CD4-positive, alpha-beta T cell treated with Interleukin-4 for 1 hour (primary cell): ENCODE measurements at places on chromosomes 12 and 14.

DNA sequence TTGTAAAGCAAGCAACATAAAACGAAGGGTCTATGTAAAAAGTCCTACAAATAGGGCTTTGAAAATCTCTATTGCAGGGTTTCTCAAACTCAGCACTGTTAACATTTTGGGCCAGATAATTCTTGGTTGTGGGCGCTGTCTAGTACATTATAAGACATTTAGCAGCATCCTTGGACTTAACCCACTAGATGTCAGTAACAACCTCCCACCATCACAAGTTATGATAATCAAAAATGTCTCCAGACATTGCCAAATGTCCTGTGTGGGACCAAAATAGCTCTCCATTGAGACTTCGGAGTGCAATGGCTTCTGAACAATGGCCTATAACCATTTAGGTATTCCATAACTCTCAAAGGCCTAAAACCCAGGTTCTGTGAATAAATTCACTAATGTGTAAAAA is 22.9 kb upstream of the DHRS7 start:
- no peak for DNase-seq

DNA sequence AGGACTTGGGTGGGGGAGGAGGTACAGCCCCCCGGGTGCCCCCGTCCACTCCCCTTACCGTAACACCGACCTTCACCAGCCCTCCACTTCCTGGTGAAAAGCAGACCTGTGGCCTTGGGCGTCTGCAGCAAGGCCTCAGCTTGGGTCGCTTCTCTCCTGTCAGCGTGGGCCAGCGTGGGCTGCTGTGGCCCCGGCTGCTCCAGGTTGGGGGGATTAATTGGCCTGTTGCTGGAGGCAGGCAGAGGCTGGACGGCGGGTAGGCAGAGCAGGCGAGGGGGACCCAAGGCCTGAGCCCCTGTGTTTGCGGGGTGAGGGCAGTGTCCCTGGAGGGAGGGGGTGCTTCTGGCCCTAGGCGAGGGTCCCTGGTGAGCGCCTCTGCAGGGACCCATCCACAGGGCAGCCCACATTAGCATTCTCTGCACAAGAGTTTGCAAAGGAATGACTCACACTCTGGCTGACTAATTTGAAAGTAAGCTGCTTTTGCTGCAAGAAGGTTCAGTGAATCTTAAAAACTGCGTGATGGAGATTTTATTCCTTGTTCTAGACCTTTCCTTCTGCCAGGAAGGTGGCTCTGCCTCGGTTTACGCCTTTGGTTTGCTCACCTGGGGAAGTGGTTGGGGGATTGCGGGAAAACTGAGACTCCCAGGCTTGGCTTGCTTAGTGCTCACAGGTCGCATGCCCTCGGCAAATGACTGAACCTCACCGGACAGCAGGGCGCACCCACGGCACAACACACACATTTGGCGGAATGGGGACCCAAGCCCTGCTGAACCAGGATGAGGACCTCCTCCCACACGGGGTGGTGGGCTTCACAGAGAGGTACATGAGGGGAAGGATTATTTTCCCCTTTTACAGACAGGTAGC is 37.9 kb upstream of the DLK1 start:
- DNase-seq: no peak

- DNase-seq: peak; percentile 76
These were observed 14.0 kb upstream of the RACGAP1 start for GRCh38 chr12:50039151-50039835.

- no peak for DNase-seq
These were observed 11.9 kb upstream of the PUS1 start for GRCh38 chr12:131917139-131917710.

DNA sequence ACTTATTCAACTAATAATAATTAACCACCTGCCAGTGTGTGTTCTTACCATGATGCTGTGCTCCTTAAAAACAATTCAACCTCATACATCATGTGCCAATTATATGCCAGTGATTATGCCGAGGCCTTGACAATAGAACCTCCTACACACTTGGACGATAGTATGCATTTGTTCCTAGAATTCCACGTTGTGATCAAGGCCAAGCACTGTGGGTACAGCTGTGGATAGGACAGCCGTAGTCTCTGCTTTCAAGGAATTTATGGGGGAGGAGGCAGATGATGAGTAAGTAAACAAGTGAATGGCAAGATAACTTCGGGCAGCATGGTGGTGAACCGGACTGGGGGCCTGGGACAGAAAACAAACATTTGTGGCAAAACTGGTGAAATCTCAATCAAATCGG is 18.0 kb upstream of the MYO1H start:
- DNase-seq: no peak

GRCh38 chr14:91841065-91841464 is 26.3 kb downstream of the TC2N start:
- DNase-seq: no peak

DNA sequence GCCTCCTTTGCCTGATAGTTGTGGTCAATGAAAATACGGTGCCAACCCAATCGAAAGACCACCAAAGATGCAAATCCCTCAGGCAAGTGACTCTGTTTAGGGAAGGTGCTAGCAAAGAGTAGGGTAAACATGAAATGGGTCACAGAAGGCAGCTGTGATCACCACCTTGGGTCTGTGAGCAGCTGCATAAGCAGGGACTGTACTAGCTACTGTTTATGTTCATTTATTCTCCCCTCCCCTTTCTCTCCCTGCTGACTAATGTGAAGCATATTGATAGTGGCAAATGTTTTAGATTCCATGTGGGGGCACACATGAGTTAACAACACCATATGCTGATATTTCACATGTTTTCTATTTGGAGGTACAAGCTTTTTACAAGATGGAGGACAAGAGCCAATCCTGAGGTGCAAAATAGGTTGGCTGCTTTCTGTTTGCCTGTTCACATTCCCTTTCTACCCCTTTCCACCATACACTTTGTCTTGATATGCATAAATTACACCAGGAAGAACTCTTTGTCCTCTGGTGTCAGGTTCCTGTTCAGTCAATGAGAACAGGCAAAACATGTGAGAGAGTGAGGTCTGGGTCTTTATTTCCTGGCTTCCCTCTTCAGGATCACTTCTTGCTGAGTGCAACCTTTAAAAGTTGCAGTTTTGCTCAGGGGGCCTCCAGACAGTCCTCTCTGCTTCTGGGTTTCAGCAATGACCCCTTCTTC is 71.1 kb downstream of the AVPR1A start:
- no peak for DNase-seq

DNA sequence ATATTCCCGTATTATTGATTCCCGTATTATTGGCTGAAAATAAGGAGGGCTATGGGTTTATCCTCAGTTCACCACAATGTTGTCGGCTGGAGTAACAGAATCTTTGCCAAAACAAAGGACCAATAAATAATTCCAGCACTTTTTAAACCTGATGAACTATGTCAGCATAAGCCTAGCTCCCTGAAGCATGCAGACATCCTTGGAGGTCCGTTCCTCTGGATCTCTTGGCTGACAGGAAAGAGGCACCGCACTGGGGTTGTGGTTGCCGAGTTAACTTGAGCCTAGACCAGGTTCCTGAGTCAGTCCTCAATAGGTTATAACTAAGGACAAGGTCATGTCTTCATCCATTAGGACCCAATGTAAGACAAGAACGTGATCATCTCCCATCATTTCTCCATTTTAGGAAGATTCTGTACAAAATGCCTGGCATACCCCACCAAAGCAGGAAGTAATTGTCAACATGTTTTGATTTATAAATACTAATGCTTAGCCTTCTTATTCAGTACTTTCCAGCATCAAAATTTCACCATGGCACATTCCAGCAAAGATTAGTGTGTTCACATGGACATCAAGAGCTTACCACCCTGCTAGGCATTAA is 36.6 kb downstream of the NID2 start:
- no peak for DNase-seq

- peak; percentile 14 for DNase-seq
These were observed 29.1 kb upstream of the SOS2 start for GRCh38 chr14:50260511-50260910.

- no peak for DNase-seq
These were observed 122.8 kb upstream of the SOX5 start for GRCh38 chr12:24072302-24072701.

DNA sequence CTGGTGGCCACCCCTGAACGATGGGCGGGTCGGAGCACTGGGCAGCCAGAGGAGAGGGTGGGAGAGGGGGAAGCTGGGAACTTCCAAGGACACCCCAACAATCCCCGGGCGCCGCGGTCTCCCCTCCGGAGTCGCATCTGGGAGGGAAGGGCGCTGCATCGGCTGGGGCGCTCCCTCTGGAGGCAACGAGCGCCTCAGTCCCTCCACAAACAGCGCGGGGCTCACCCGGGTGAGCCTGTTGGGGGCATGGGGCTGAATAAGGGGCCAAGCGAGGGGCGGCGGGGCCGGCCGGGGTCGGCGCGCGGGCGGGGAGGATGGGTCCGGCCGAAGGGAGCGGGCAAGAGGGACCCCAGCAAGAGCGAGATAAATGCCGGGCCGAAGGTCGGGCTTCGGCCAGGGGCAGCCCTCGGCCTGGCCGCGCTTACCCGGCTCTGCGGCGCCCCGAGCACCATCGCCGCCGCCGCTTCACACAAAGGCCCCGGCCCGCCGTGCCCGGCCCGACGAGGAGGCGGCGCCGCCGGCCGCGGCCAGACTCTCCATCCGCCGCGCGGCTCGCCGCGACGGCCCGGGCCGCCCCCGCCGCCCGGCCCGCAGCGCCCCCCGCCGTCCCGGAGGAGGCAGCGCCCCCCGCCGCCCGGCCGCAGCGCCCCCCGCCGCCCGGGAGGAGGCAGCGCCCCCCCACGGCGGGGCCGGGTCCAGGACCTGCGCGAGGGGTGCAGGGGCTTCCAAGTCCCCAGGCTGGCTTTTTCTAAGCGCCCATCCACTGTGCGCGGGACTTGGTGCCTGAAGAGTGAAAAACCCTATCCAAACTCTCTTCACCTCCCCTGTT is at the start of gene ZBTB39:
Gene ZBTB39, minus strand, starts transcription at position 567 of the 829 bp plus-strand sequence. CDS start 1,629 bp downstream, outside the sequence.
- DNase-seq: peak; percentile 69

GRCh38 chr14:83441801-83442200 is 1908.1 kb upstream of the SEL1L start:
- DNase-seq: no peak

GRCh38 chr12:23222801-23223200 is 597.8 kb downstream of the ETNK1 start:
- DNase-seq: no peak

- DNase-seq: no peak
These were observed 28.1 kb downstream of the ARF6 start for GRCh38 chr14:49920935-49921334.

DNA sequence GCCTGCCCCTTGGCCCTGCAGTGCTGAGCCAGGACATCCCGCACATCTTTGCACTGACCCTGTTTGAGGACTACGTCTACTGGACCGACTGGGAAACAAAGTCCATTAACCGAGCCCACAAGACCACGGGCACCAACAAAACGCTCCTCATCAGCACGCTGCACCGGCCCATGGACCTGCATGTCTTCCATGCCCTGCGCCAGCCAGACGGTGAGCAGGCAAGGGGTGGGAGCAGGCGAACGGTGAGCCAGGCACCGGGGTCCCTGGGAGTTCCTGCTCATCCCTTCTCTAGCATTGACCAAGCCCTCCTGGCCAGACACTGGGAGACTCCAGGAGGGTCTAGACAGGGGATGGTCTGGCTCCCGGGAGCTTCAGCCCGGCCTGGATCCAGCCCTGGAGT is 17.4 kb upstream of the NXPH4 start:
- no peak for DNase-seq

- DNase-seq: no peak
These were observed 67.0 kb downstream of the ANKRD9 start for GRCh38 chr14:102442241-102443211.

- DNase-seq: no peak
These were observed 106.3 kb downstream of the AKAP6 start for GRCh38 chr14:32435411-32435810.

- no peak for DNase-seq
These were observed 148.0 kb downstream of the ANO6 start for GRCh38 chr12:45363903-45364302.

GRCh38 chr12:62737615-62738014 is 197.3 kb downstream of the PPM1H start:
- no peak for DNase-seq

DNA sequence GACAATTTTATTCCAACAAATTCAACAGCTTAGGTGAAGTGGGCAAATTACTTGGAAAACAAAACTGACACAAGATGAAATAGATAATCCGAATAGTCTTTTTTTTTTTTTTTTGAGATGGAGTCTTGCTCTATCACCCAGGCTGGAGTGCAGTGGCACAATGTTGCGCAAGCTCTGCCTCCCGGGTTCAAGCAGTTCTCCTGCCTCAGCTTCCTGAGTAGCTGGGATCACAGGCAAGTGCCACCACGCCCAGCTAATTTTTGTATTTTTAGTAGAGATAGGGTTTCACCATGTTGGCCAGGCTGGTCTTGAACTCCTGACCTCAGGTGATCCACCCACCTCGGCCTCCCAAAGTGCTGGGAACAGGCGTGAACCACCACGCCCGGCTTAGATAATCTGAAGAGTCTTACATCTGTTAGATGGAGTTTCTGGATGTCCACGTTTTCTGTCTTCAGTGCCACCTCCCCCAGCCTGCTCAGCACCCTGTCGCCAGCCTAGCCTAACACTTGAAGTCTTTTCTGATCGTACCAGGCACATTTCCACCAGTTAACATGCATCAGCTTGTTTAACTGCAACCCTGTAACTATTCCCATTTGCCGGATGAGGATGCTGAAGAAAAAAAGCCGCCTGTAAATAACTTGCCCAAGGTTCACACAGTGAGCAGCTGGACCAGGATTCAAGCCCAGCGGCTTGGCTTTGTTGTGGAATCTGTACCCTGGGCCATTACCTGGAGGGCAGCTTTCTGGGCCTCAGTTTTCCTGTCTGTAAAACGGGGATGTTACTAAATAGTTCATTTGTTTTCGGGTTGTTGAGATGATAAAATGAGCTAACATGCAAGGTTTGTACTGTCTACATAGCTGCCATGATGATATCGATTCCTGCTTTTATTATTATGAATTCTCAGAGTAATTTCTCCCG is 26.4 kb downstream of the FBRSL1 start:
- DNase-seq: no peak

DNA sequence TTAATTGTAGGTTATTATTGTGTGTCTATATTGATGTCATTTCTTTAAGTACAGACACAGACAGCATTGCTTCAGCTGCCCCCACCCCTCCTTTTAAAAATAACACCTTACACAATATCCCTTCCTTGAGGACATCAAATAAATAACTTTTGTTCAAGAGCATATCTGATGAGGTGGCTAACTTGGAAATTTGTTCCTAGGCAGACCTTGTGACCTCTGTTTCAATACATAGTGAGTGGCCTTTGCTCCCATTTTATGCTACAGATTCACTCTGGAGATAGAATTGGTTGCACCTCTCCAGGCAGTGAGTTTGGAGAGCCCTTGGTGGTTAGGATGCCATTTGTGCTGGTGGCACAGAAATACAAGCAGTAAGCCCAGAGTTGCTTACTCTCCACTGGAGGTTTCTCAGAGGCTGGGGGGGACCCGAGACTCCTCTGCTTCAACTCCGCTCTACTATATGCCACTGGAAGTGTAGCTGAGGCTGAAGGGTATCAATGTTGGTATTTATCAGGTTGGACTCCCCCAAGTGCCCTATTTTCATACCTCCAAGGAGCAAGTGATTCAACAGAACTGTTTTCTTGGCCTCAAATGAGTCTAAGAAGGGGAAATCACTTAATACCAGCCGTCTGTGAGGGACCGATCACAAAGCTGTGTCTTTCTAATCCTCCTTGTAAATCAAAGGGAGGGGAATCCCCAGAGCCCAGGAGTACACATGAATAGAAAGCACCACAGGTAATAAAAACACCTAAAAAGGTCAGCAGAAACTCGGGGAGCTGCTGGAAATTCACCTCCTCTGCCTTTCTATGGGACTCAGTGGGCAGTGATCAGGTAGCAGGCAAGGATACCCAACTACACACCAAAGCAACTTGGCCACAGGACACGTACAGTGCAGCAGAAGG is 463.1 kb downstream of the RAD51B start:
- DNase-seq: peak; percentile 80

- no peak for DNase-seq
These were observed 2.7 kb downstream of the ARL6IP4 start for GRCh38 chr12:122982963-122983788.
